Kasumi-1 (cell line): ENCODE measurements at places on chromosomes 5 and 9.
A peak's percentile ranks its signal among the peaks of the same experiment; 100 is the strongest.

GRCh38 chr5:39896706-39897105 is 471.9 kb upstream of the DAB2 start:
- DNase-seq = no peak

- peak; percentile 77 for DNase-seq
Observed at GRCh38 chr9:127224883-127225739, 39.5 kb upstream of the GARNL3 start.

- DNase-seq = no peak
Observed at GRCh38 chr5:88503041-88503345, 234.3 kb upstream of the TMEM161B start.

GRCh38 chr5:171395042-171395441 is 7.4 kb downstream of the NPM1 start:
- DNase-seq = no peak

- DNase-seq = no peak
Observed at GRCh38 chr5:76046741-76047140, 36.4 kb upstream of the SV2C start.

GRCh38 chr9:96874947-96875460 is 20.7 kb upstream of the ZNF782 start:
- DNase-seq = no peak

DNA sequence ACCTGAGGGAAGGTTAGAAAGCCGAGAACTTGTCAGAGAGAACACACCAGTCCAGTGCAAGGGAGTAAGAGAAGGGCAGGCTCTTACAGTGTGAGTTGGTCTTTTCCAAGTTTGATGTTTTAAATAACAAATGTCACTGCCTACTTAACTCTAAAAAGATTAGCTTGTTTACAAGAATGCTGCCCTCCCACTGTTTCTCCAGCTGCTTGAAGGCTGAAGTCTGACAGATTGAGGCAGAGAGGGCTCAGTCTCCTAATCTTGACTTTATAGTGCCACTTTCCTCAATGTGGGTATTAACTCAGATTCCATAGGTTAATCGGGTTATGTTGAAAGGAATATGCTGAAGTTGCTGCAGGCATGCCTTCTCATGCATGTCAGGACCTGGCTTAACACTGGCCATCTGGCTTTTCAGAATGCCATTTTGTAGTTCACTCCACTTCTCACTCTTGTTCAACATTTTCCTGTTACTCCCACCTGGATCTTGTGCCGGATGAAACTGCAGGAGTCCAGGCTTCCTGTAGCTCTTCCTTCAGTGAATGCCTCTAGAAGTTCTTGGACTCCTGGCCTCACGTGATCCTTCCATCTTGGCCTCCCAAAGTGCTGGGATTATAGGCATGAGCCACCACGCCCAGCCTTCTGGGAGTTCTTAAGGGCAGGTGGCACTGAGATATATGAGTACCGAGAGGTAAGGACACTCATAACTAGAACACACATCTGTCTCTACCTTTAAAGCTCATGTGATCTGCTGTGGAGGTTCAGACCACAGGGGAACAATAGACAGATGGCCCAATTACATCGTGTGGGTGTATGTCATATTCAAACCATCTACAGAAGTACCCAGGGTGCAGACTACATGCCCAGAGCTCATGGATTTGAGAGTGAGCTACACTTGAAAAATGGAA is 249.7 kb downstream of the ARHGAP26 start:
- DNase-seq = no peak

- no peak for DNase-seq
Observed at GRCh38 chr5:87307796-87308423, 40.2 kb downstream of the RASA1 start.

GRCh38 chr5:172830876-172831662 is 3.0 kb upstream of the ERGIC1 start:
- DNase-seq = no peak

DNA sequence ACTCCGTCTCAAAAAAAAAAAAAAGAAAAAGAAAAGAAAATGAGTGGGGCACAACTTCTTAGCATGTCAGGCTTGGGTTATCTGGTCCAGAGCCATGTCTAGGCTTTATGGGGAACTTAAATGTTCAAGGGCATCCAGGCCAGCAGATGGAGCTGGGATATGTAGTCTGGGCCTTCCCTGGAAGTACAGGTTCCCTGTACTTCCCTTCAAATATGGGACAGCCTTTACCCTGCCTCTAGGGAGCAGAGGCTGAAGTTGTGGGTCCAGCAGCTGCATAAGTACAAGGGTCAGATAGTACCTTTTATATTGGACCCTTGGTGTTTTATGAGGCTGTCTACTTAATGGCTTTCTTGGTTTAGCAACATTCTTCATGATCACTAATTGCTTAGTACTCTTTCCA is 42.1 kb downstream of the FAF2 start:
- no peak for DNase-seq

- DNase-seq = no peak
Observed at GRCh38 chr9:137870432-137870831, 7.2 kb upstream of the CACNA1B start.

DNA sequence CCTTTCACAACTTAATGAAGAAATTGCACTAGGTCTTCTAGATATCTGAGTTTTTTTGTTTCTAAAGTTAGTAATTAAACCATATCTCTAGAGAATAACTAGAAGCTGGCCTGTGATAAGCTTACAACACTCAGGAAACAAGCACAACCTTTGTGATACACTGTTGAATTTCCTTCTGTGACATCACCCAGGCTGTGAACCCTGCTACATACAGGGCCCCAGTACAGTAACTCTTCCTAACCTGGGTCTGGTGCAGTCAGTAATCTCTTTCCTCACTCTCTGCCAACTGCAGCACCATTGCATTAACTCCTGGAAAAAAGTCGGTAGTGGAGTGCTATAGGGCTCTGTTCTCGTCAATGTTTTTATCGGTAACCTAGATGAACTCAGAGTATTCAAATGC is 10.6 kb upstream of the IGFBPL1 start:
- DNase-seq = no peak

- no peak for DNase-seq
Observed at GRCh38 chr9:69500896-69501295, 171.3 kb downstream of the APBA1 start.

- DNase-seq = no peak
Observed at GRCh38 chr5:163094492-163095180, 342.8 kb upstream of the CCNG1 start.

- DNase-seq = no peak
Observed at GRCh38 chr5:79069488-79070349, at the start of the genes BHMT2 and DMGDH. Gene BHMT2, plus strand, starts transcription at chr5:79069767. Its CDS starts 16 bp downstream, at chr5:79069783. Gene DMGDH, minus strand, starts transcription at chr5:79069674. Its CDS starts 54 bp downstream, at chr5:79069620.

GRCh38 chr9:114431003-114431402 is 43.2 kb upstream of the AKNA start:
- no peak for DNase-seq

GRCh38 chr9:38443181-38443580 is 18.9 kb upstream of the IGFBPL1 start:
- no peak for DNase-seq

DNA sequence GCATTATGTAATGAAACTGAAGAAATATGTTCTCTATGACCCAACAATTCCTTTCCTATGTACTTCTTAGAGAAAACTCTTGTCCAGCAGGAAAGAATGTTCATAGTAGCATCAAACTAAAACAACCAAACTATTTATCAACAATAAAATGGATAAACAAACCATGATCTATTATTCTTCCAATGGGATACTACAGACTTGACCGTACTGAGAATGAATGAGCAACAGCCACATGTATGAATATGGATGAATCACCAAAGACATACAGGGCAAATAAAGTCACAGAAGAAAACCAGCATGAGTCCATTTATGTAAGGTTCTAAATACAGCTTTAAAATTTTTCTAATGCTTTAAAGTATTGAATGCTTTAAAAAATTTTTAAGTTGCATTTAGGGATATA is 73.6 kb upstream of the SUSD1 start:
- DNase-seq = no peak

DNA sequence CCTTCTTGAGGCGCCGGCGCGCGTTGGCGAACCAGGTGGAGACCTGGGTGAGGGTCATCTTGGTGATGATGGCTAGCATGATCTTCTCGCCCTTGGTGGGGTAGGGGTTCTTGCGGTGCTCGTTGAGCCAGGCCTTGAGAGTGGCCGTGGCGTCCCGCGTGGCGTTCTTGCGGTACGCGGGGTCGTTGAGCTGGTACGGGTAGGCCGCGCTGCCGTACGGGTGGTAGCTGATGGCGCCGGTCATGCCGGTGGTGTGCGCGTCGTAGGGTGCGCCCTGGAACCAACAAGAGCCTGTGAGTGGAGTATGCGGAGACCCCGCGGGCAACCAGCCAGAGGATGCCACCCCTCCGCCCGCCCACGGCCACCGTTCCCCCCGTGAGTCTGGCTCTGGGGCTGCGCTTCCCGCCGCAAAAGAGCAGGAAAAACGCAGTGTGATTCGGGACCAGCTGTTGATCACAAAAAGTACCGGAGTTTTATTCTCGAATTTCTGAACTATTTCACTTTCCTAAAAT is 1.9 kb downstream of the IRX2 start:
- no peak for DNase-seq

DNA sequence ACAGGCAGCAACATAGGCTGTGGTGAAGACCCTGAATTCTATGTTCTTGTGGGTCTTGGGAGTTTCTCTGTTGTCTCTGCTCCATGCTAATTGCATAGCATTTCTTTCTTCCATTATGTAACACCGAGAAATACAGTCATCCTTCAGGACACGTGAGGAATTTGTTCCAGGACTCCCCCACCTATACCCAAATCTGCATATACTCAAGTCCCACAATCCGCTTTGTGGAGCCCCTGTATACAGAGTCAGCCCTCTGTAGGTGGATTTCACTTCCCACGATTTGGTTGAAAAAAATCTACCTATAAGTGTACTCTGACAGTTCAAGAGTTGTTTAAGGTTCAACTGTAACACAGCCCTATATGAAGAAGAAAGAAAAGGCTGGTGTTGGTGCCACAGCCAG is 22.1 kb downstream of the ANKRD33B start:
- no peak for DNase-seq

- DNase-seq = no peak
Observed at GRCh38 chr5:76765249-76765648, 49.3 kb downstream of the F2R start.

GRCh38 chr9:135486267-135487065 is 6.9 kb downstream of the PPP1R26 start:
- no peak for DNase-seq

DNA sequence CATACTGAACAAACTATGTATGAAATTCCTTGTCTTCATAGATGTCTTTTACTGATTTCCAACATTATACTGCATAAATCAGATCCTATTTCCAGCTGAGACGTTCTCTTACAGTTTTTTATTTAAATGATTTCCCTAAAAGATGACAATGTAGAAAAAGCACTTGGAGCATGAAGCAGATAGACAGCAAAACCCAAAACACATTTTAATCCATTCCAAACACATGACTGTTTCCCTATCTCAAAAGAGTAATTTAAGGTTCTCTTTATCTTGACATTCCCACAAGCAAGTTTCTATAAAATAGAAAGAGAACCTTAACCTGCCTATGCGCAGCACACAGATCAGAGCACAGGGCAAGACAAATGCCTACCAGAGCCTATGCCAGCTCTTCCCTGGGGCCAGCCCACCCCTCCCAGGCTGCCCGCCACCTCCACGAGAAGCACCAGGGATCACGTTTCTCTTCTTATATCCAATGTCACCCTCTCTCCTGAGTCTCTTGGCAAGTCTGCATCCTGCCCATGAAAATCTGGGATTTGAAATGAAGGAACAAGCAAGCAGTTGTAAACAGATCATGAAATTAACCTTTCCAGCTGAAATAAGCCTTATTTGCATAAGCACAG is 52.4 kb downstream of the RETREG1 start:
- DNase-seq = no peak

GRCh38 chr5:145636371-145636770 is 198.8 kb downstream of the PRELID2 start:
- no peak for DNase-seq

DNA sequence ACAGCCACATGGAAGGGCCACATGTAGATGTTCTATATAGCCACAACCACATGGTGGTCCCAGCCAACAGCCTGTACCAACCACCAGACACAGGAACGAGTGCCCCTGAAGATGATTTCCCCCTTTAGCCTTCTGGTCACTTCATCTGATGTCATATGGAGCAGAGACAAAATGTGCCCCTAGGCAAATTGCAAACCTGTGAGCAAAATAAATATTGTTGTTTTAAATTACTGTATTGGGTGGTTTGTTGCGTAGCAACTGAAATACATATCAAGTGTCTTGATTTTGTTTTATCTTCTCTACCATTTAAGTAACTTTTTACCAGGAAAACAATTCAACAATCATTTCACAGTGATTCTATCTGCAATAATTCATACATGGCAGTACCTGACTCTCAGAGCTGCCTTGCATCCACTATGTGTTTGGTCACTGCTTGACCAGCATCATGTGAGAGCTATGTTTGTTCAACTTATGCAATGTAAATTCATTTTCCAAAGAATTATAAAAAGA is 142.5 kb upstream of the VLDLR start:
- no peak for DNase-seq

DNA sequence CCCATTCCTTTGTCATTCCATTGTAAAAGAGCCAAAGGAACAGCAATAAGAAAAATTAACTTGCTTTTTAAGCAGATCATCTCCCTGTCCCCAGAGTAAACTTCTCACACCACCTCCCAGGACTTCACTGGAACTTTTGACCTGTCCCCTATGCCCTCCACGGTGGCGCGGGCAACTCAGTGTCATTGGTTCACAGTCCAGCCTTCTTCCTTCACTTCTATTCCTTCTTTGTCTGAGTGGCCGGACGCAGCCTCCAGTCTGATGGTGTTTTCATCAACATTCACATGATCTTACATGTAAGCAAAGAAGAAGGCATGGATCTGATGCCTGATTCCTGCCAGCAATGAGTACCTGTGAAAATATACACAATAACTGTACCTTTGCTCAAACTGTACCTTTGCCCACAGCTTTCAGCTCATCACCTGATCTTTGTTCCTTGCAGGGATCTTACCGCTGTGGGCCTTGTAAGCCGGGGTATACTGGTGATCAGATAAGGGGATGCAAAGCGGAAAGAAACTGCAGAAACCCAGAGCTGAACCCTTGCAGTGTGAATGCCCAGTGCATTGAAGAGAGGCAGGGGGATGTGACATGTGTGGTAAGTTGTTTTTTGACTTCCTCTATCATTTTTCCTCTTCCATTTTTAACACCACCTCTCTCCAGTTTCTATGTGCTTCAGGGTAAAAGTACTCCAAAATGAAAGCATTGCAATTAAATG is 32.5 kb downstream of the THBS4 start:
- peak; percentile 1 for DNase-seq
